ENCODE measurements at places on chromosomes 2 and 18. TPM values are rescaled to one million over a fixed set of nuclear protein-coding genes. Genes with fewer than 3 reads are reported as not detected.

DNA sequence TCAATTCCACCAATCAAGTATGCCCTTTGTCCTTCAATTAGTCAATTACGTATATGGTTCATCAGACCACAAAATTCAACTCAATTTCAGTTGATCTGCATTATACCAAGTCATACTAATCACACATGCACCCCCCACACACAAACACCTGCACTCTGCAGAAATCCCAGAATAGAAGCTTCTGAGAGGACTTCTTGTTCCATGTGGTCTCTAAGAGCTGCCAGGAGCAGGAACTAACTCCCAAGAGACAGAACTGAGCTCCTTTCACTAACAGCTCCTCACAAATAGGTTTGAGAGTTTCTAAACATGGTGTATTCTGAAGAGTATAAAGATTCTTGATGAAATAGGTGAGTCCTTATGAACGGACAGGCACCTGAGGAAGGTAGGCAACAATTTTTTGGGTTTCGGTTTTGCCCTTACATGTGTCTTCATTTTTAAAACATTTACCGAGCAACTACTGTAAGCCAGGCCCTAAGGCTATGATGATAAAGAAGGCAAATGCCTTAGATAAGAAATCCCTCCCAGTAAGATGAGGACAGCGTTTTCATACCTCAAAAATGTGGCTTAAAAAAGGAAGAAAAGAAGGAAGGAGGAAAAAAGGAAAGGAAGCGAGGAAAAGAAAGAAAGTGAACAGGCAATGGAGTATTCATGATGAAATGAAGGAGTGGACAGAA lies 183.1 kb downstream of the PID1 start:
- DNase-seq = no peak

ZCCHC2 gene
- 14.1 TPM for polyA plus RNA-seq

- DNase-seq = no peak
These were observed 193.1 kb downstream of the L3MBTL4 start for GRCh38 chr18:6221602-6222014.

HRH4 gene
- polyA plus RNA-seq = 0.03 TPM

PHLPP1 gene
- polyA plus RNA-seq = 10.0 TPM

GRCh38 chr2:68827666-68828065 lies 43.5 kb downstream of the BMP10 start:
- DNase-seq = no peak

- DNase-seq = no peak
These were observed 83.8 kb downstream of the CLHC1 start for GRCh38 chr2:55148269-55148668.

DNA sequence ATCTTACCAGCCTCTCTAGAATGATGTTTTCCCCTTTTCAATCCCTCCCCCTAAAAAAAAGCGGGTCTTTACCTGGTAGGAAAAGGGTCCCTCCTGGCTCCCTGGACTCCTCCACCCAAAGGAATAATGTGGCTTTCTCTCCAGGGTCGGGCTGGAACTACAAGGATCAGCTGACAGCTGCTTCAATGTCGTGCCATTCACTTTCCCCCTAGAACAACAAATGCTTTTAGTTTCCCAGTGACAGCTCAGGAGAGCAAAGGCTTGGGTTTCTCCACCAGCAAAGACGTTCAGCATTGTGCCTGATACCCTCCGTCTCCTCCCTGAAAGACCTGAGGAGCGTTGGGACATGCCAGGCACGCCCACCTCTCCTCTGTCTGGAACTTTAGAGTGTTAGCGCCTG lies 173.8 kb upstream of the SIX3 start:
- DNase-seq = no peak

DNA sequence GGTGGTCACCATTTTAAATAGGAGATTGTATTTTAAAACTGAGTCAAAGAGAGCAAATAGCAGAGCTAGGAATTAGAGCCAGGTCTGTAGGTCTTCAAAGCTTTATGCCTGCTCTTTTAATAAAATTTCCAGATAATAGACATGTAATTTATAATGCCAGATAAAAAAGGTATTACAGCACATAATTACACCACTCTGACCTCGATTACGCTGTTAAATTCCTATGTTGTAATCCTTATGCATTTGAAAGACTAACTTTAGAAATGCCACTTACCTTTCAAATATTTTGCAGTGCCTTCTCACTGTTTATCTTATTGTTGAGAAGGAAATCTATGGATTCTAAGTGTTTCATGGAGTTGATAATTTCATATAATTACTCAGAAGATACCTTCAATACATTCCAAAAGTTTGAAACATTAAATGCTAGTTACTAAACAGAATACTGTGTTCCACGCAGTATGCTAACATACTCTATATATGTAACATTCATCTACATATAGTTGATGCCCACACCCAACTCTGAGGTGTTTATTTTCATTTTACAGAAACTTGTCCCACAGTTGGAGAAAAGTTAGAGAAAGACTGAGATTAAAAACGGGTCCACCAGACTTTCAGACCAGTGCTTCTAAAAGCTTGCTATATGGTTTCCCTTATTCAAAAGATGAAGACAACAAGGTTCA lies 120.0 kb downstream of the OSBPL1A start:
- DNase-seq = no peak

GRCh38 chr2:27281855-27282559 lies at the start of gene TRIM54:
TRIM54 (plus strand) TSS chr2:27282429; CDS start chr2:27282732, 303 bp downstream.
- DNase-seq = no peak

DNA sequence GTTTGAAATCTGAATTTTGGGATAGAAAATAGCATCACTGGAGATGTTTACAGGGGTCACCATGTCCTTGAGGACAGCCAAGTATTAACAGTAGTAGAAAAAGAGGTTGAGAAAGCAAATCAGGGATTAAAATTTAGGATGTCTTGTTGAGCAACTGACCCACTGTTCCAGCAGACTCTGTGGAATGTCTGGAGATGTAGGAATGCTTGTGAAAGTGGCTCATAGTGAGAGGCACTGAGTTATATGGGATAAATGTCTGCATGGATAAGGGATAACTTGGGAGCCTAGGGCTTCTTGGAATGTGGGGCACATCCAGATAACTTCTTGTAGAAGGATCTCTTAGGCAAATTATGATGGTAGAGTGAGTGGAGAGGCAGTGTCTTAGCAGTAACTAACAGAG lies 495.0 kb downstream of the TMX3 start:
- no peak for DNase-seq

DNA sequence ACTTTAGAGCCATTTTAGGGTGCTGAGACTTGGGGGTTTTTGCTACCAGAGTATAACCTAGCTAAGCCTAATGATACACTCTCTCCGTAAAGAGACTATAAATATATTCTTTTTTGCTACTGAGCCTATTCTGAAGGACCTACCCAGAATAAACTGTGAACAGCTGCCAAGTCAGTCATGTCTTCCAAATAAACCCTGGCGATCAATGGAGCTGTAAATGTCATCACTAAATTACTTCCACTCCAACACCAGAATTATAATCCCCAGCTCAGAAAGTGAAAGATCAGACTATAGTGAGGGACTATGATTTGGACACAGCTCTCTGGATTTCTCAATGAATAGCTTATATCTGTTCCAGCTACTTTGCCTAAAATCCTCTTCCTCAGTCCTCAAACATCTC lies 178.9 kb downstream of the METTL4 start:
- DNase-seq = no peak

DNA sequence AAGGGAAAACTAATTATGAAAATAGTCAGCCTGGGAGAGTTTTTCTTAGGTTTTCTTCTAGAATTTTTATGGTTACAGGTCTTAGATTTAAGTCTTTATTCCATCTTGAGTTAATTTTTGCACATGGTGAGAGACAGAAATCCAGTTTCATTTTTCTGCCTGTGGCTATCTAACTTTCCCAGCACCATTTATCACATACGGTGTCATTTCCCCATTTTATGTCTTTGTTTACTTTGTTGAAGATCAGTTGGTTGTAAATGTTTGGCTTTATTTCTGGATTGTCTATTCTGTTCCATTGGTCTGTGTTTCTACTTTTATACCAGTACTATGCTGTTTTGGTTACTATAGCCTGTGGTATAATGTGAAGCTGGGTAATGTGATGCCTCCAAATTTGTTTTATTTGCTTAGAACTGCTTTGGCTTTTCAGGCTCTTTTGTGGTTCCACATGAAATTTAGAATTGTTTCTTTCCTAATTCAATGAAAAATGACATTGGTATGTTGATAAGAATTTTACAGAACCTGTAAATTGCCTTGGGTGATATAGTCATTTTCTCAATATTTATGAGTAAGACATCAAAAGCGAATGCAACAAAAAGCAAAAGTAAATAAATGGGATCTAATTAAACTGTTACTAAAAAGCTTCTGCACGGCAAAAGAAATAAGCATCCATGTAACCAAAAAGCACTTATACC lies 146.1 kb upstream of the NOL4 start:
- no peak for DNase-seq

- DNase-seq = no peak
These were observed 400.3 kb upstream of the HNRNPA3 start for GRCh38 chr2:176812246-176812775.

ACTG2 gene
- polyA plus RNA-seq = not detected

- DNase-seq = no peak
These were observed 940.2 kb upstream of the ZEB2 start for GRCh38 chr2:145460112-145460511.

B3GNT7 gene
- not detected for polyA plus RNA-seq

GRCh38 chr2:11502740-11503292 lies 31.0 kb upstream of the GREB1 start:
- peak; percentile 4 for DNase-seq

VRK2 gene
- 24.3 TPM for polyA plus RNA-seq

DNA sequence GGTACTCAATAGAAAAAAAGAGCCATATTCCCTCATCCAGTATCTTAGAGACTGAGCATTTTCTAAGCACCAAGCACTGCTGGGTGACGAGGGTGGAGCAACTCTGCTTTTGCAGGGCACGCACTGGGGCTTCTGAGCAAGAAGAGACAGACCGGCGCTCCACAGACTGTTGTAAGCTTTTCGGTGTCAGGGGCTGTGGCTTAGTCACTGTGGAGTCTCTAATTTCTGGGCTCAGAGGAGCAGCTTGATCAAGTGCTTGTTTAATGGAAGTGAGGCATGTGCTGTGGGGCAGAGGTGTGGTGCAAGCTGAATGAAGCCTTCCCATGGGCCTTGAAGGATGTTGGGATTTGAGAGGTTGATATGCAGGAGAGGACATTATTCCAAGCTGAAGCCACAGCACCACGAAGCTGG lies 227.1 kb downstream of the MYCN start:
- DNase-seq = no peak

VWA3B gene
- not detected for polyA plus RNA-seq

- no peak for DNase-seq
These were observed 3.5 kb downstream of the TMEM127 start for GRCh38 chr2:96262306-96262705.

DNA sequence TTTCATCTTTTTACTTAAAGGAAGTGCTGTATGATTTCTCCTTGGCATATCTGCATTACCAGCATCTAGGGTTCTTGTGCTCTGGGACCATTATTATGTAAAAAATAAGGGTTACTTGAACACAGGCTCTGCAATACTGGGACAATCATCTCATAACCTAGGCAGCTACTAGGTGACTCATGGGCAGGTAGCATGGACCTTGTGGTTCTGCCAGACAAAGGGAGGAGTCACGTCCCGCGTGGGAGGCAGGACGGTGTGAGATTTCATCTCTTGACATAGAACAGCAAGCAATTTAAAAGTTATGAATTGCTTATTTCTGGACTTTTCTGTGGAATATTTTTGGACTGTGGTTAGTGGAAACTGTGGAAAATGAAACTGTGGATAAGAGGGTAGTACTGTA lies 34.1 kb downstream of the ASAP2 start:
- DNase-seq = no peak

WNT10A gene
- polyA plus RNA-seq = 6.6 TPM

- no peak for DNase-seq
These were observed 286.5 kb upstream of the REV1 start for GRCh38 chr2:99776206-99776905.

TGFA gene
- 71.8 TPM for polyA plus RNA-seq

DNA sequence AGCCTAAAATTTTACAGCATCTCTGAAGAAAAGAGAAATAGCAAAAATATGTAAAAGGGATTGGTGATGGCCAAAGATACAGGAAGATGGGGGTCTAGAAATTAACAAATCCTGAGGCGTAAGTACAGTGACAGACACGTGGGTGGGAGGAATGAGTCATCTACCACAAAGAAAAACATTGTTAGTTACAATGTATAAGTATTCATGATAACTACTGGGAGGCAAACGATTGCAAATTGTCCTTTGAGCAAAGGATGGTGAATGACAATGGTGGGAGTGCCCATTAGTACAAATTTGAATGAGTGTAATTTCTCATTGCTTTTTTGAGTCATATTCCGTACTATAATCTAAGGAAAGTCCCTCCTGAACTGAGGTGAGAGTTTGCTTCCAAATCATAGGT lies 809.0 kb upstream of the FAM98A start:
- DNase-seq = no peak

DNA sequence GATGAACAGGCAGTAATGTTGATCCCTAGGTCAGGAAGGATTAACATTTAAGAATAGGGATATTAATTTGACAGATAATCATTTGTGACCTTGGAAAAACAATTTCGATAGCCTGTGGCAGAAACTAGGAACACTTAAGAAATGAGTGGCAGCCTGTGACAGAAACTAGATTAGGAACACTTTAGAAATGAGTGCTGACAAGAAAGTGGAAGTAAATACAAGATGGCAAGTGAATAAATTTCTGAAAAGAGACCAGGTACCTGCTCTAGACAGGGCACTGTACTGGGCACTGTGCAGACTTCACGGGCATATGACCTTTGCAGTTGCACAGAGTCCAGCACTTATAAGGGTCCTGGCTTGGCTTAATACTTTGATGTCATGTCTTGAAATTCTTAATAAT lies 5.5 kb upstream of the HNRNPA3 start:
- DNase-seq = no peak

DNA sequence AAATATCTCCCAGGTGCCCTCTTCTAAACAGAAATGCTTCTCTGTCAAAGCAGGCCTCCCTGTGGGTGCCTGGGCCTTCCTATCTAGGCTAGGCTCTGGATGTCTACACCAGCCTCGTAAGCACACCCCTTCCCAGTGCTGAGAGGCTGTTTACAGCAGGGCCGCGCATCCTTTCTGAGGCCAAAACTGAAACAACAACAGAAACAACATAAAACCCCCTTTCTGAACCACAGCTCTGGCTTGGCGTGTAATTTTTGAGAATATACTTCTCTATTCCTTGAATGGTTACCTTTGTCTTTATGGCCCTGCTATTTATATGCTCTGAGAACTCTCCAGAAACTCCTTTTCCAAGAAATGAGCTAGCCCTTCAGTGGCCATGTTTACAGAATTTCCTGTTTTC lies 118.4 kb downstream of the BCL2L11 start:
- DNase-seq = no peak

GRCh38 chr18:25332002-25332401 lies 20.0 kb downstream of the ZNF521 start:
- DNase-seq = no peak

- no peak for DNase-seq
These were observed 80.4 kb downstream of the ARHGEF4 start for GRCh38 chr2:130917006-130917688.

- DNase-seq = no peak
These were observed 18.4 kb upstream of the CPO start for GRCh38 chr2:206920951-206921350.

FOXD4L1 gene
- 0.08 TPM for polyA plus RNA-seq

TWIST2 gene
- polyA plus RNA-seq = 6.0 TPM

UGT1A8 gene
- 0.41 TPM for polyA plus RNA-seq

LCT gene
- 0.01 TPM for polyA plus RNA-seq

GRCh38 chr2:78992807-78993517 lies 32.5 kb upstream of the REG3G start:
- no peak for DNase-seq

Data from keratinocyte (primary cell).